ENCODE measurements at places on chromosomes 7 and 10.

DNA sequence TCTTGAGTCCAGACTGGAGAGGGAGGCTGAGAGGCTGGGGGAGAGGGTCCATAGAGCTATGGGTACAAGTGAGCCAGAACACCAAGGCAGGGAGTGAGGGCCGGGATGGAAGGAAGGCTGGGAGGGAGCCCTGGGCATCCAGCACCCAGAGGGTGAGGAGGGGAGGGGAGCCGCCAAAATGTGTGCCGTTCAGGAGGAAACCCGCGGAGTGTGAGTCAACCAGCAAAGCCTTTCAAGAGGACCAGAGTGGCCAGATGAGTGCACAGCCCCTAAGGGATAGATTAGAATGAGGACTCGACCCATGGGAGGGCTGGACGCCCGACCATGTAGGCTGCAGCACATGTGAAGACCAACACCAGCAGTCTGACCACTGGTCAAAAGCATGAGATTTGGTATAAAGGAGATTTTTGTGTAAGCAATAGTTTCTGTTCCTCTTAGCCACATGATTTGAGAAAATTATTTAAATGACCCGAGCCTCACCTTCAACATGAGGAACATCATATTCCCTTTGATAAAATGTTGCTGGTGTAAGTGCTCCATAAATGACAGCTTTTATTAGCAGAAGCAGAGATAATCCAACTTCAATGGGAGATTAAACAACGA, 179.7 kb upstream of the GRB10 start:
- no peak for DNase-seq

GRCh38 chr7:90595342-90595800, 750 bp upstream of the CDK14 start:
- peak; percentile 78 for DNase-seq

GRCh38 chr7:63071396-63071795, 927.3 kb upstream of the ZNF722 start:
- DNase-seq = no peak

- DNase-seq = no peak
Observed at GRCh38 chr7:28623863-28624262, 211.5 kb downstream of the CREB5 start.

GRCh38 chr10:130817046-130817624, 494.4 kb downstream of the TCERG1L start:
- DNase-seq = no peak

DNA sequence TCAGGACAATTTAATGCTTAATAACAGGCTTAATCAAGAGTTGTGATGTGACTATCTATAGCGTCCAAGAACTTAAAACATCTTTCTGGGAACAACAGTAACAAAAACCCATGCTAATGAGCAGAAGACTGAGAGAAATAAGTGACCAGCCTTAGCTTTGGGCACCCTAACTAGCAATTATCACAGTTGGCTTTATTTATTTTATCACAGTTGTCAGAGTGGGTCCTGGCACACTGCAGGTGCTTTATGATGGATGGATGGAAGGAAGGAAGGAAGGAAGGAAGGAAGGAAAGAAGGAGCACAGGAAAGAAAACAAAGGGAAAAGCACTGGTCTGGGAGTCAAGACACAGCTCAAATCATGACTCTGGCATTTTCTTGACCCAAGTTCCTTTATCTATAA, 181.1 kb downstream of the SKAP2 start:
- no peak for DNase-seq

DNA sequence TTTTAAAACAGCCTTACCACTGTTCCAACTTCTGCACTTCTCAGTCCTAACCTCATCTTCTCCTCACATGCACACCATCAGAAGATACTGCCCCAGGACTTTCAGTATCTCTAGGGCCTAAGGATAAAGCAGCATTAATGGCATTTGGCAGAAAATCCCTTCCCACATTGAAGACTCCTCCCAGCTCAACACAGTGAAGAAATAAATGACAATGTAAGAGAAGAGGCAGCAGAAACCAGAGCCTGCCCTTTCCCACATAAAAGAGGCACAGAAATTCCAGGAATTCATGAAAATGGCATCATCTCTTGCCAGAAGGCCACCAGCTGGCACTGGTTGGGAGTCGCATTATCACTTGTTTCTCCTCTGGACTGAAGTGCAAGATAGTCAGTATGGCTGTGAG, 3.7 kb downstream of the GCC1 start:
- no peak for DNase-seq

GRCh38 chr10:44954042-44954441, 5.6 kb upstream of the RASSF4 start:
- no peak for DNase-seq

GRCh38 chr10:103458720-103459119, at the start of gene CALHM1:
Gene CALHM1, minus strand, starts transcription at chr10:103458900. Its CDS starts 149 bp downstream, at chr10:103458751.
- peak; percentile 83 for DNase-seq

DNA sequence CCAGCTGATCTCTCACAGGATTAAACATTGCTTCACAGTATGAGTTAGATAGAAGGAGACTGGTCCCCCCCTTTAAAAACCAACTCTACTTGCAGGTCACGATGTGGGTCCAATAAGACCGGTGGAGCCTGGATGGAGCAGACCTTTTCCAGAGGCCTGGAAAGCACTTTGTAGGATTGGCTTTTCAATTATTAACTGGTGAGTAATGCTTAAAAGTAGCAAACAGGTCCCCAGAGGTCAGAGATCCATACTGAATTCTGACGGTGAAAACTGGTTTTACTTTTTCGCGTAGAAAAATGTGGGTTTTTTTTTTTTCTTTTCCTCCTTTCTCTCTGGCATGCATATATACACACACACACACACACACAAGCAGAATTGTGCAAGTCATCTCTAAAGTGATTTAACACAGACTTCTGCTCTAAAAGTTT, 74.9 kb upstream of the OGDHL start:
- DNase-seq = no peak

DNA sequence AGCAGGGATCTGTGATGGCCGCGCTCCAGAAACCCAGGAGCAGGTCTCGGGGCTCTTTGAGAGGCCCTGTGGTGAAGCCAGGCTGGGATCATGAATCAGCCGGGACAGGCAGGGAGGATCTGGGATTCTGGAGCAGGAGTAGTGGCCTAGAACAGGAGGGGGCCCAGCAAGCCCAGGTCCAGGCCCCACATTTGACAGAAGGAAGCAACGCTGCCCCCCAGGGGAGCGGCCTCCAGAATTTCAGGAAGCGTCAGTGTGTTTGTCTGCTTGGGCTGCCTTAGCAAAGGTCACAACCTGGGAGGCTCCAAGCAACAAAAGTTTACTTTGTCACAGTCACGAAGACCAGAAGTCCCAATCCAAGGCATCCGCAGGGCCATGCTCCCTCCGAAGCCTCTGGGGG, 36.8 kb downstream of the CLRN3 start:
- DNase-seq = no peak

- DNase-seq = no peak
Observed at GRCh38 chr10:121288011-121288410, 310.2 kb downstream of the FGFR2 start.

- no peak for DNase-seq
Observed at GRCh38 chr7:66634816-66635215, 6.1 kb downstream of the KCTD7 start.

DNA sequence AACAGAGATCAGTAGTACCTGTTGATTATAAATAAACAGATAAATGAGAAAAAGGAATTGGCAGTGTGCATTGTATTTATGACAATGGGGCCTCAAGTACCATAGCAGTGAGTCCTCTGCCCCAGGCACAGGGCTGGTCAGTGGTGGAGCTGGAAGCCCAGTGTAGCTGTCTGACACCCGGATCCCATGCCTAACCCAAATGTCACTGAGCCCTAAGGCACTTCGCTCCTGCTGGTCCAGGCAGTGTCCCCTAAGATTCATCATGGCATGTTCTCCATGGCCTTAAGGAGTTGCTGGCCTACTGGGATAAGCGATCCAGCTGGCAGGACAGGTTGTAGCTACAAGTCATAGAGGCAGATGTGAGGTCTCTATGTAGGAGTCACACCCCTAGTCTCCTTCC, 3.3 kb upstream of the ZNF736 start:
- DNase-seq = no peak

DNA sequence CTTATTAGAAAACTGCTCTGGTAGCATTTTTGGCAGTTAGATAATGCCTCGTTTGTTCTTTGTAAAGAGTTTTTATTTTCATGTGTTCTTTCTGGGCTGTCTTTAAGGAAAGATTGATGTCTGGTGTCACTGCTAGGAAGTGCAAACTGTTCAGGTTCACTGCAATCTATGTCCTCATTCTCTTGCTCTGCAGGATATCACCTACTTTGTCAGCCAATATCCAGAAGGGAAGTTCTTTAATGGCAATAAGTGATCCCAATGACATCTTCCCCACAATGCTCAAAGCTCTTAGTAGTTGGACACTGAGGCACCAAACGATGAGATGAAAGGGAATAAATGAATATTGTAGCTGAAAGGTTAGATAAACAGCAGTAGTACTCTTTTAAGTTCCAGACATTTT, 115.1 kb downstream of the AGMO start:
- DNase-seq = no peak

- no peak for DNase-seq
Observed at GRCh38 chr7:112743811-112744210, 46.4 kb downstream of the TMEM168 start.

DNA sequence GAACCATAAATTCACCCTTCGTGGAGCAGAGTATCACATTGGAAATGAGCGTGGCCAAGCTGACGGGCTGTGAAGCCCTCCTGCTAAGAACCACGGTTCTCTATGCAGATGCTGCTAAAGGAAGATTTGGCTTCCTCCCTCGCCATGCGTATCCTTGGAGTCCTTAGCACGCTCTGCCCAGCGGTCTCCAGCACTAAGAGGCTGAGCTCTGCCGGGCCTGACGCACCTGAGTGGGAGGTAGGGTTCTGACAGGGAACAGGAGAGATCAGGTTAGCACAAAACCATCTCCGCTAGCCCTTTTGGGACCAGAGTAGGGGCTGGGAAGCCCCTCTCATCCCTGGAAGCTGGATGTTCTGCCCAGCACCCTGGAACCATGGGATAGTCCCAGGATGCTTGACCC, 225.8 kb downstream of the KCNMA1 start:
- no peak for DNase-seq

DNA sequence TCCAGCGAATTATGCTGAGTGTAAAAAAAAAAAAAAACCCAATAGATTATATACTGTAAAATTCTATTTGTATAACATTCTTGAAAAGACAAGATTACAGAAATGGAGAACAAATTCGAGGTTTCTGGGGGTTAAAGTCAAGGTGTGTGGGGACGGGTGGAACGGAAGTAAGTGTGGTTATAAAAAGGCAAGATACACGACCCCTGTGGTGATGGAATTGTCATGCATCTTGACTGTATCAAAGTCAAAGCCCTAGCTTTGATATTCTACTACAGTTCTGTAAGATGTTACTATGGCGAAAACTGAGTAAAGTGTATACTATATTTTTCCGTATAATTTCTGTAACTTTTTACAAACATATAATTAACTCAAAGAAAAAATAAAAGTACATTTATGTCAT, 718.2 kb upstream of the PCDH15 start:
- DNase-seq = no peak

DNA sequence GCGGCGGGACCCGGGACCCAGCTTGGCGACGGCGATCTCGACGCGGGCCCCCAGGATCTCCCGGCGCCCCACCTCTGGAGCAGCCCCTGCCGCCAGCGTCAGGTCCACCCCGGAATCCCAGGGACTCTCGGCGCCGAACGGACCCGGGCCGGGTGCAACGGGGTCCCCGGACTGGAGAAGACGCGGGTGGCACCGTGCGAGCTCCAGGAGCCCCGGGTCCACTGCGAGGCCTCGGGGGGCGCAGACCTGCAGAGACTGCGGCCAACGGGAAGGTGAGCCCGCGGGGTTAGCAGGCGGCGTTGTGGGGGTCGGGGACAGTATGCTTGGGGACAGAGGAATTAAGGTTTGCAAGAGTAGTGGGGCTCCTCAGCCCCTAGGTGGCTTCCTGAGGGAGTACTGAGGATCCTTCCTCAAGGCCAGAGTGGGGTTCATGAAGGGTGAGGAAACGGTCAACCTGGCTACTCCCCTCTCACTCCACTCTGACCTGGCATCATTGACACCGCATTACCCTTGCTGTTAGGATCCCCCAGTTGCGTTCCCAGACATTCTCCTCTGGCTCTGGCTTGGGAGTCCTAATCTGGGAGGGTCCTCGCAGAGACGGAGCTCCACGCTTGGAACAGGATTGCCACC, 353 bp downstream of the EPHB6 start:
- DNase-seq = no peak

DNA sequence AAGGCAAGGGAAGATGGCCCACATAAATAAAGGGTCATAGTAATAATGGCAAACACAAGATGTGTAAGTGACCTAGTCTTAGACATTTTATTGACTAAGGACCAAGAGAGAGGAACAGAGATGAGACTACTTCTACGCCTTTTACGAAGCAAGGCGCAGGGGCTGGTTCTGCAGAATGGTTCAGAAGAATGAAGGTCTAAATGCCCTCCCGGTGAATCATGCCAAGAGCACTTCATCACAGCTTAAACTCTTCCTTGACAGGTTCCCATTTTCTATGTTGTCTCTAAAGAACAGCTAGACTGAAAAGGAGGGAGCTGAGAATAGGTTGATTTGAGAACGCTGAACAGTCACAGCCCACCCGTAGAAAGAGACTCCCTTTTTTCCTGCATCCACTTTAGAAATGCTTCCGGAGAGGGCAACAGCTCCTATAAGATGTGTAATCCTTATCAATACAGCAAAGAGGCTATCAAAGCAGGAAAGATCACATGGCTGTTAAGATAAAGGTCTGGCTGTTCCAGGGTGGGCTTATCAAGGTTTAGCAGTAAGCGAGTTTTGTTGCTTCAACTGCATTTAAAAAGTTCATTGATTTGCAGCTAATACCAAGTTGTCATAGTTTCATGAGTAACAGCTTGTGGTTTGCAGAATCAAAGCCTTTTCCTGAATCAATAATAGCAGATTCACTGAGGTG, 93.4 kb upstream of the AUTS2 start:
- DNase-seq = no peak

GRCh38 chr7:128783143-128783861, 7.7 kb upstream of the OPN1SW start:
- peak; percentile 91 for DNase-seq

DNA sequence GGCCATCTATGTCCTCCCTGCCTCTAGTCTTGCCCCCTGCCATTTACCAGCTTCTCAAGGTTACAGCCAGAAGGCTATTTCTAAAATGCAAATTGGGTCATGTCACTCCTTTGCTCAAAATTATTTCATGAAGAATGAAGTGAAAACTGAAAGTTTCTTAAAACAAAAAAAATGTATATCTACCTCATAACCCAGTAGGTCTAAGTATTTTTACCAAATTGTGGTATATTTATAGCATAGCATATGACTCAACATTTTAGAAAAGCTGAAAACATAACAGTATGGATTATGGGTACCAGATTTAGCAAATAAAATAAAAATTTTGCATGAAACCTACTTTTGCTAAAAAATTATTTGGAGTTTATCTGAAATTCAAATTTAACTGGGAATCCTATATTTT, 78.4 kb downstream of the SLC16A9 start:
- no peak for DNase-seq

GRCh38 chr10:112758961-112759360, 191.1 kb upstream of the TCF7L2 start:
- DNase-seq = peak; percentile 31

DNA sequence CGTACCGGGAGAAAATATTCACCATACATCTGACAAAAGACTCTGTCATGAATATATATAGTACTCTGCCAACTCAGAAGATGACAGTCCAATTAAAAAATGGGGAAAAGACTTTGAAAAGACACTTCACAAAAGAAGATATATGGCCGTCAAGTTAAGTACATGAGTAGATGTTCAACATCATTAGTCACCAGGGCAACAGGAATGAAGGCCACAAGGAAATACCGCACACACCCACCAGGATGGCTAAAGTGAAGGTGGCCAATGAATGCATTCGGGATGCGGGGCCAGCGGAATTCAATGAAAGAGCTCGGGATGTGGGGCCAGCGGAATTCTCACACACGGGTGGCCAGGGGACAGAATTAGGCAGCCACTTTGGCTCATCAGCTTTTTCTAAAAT, 42.2 kb downstream of the MAD1L1 start:
- no peak for DNase-seq

All from osteoblast (primary cell).